Left colon (tissue), 2 donors: ENCODE measurements at places on chromosomes 7 and 10. TPM values are rescaled to one million over a fixed set of nuclear protein-coding genes. Genes with fewer than 3 reads are reported as not detected.

The MRPS16 gene
- total RNA-seq: 86.0 TPM

The FAM25G gene
- 2.7 TPM for total RNA-seq

The OGDHL gene
- 1.3 TPM for total RNA-seq

The TFEC gene
- 2.9 TPM for total RNA-seq

The TRIM50 gene
- 0.28 TPM for total RNA-seq
